ENCODE measurements at places on chromosomes 2 and 18.

DNA sequence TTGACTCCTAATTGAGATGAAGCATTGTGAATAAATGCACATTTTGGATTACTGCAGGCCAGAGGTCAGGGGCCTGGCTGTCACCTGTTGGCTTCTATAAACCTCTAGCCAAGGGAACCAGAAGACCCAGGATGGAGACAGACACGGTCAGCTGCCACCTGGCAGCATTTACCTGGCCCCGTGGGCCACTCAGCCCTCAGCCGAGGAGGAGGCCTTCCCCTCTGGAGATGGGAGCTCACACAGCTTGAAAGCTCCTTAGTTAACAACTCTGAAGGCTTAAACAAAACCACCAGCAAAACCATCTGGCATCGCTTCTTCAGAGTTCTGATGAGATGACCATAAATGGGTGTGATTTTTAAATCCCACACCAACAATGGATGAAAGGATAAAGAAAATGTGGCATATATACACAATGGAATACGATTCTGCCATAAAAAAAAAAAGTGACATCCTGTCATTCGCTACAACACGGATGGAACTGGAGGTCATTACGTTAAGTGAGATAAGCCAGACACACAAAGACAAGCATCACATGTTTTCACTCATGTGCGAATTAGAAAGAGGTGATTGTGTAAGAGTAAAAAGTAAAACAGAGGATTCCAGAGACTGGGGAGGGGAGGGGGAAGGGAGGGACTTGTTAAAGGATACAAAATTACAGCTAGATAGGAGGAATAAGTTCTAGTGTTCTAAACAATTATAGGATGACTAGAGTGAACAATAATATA, 218.4 kb downstream of the TMEM163 start:
- no peak for DNase-seq

DNA sequence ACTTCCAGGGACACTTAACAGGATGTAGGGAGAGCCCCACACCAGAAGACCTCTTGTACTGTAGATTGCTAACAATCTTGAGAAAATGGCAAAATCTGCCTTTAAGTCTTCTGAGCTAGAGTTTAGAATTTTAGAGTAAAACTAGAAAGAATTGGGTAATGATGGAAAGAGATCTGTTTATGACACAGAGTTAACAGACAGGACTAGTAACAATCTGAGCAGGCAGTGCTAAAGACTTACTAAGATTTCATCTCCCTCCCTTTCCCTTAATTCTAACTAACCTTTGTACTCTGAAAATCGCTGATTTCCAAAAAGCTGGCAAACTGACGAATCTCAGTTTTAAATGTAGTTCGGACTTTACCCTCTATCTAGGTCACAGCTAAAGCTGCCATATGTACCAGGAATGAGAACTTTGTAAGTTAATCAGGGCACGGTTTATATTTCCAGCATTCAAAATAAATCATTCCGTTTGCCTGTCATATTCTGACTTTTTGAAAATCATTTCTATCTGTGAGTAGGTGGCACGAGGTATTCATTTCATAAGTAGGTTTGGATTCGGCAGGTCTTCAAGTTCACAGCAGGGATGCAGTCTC, 256.5 kb upstream of the EPAS1 start:
- no peak for DNase-seq

- peak; percentile 62 for DNase-seq
Observed at GRCh38 chr2:205925373-205926337, 160.3 kb downstream of the INO80D start.

DNA sequence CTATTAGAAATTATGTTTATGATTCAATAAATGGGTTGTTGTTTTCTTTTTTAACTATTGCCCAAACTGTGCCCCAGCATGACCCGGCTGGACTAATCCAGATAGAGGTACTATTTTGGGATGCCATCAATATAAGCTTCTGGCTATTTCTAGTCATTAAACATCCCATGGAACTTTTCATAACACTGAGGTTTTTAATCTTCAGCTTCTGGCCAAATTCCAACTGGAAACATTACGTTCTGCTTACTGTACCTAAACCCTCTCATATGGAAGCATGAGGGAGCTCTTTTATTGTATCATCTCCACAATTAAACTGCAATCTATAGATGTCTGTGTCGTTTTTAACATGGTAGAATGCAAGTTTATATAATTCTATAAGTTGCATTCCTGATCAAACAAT, 674.7 kb downstream of the ARHGAP15 start:
- DNase-seq = no peak

- DNase-seq = no peak
Observed at GRCh38 chr2:48362515-48362914, 167.4 kb upstream of the STON1 start.

GRCh38 chr2:220002699-220003098, 375.3 kb downstream of the SLC4A3 start:
- DNase-seq = no peak

DNA sequence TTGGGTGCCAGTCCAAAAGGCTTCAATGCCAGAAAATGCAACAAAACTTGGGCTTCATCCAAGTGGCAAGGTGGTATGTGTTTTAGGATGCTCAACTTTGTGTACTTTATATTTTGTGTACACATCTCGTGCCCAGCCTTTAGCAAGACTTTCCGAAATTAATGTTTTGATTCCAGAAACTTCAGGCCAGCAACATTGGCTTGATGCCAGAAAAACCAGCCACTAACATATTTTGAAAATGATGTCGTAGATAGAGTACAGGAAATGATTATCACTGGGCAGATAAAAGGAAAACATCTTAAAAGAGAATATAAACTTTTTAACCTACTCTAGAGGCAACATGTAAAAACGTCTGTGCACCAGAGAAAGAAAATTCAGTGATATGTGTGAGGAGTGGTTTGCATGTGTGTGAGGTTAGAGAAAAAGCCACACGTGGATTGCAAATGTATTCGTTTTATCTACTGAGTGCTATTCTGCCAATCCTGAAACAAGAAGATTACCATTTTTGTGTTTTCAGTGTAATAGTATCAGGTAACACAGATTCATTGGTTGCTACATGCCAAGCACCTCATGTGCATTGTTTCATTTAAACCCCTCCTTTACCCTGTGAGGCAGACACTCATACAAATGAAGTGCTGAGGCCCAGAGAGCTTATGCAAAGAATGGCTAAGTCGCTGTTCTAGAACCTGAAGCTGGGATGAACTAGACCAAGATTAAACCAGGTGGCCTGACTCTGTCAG, 264.8 kb downstream of the C1D start:
- DNase-seq = no peak

DNA sequence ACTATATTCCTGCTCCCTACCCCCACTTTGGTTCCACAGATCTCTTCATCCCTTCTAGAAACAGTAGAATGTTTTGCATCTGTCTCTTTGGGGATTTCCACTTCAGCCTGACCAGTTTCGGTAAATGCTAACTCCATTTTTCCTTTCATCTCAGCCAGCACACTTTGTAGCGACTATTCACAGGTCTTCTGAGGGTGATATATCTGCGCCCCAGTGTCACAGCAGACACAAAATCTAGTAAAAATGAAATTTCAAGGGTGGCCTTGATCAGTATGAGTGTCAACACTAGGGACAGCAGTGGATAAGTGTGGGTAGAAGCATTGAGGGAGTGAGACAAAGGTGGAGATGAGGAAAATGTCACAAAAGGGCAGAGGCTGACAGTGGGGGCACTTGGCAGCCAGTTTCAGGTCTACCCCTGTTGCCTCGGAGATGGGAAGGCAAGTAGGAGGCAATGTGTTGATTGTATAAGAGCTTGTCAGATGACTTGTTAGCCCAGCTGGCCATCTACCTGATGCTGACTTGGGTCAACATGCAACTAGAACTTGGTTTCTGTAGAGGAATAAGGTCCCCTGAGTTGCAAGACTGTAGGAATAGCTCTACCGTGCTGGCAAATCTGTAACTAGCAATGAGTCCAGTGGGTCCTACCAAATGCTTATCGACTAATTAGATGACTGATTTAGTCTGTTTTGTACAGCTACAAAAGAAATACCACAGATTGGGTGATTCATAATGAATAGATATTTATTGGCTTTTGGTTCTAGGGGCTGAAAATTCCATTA, 60.7 kb downstream of the CXCR4 start:
- peak; percentile 30 for DNase-seq

DNA sequence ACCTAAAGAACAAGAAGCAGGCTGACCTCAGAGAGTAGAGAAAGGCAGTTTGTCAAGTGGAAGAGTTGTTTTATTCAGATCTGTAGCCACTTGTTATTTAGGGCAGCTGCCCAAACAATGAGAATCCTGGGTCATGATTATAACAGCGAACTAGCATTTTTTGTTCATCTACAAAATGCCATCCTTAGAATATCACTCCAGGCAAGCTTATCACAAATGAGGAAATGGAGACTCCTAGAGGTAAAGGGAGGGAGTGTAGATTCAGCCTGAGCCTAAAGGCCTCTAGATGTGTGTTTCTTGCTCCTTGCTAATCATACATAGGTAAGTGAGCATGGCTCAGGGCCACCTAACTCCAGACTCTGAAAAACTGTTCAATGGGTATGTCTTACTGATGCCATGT, 126.1 kb downstream of the HNMT start:
- DNase-seq = no peak

GRCh38 chr2:39290433-39290832, 46.7 kb upstream of the CDKL4 start:
- no peak for DNase-seq

DNA sequence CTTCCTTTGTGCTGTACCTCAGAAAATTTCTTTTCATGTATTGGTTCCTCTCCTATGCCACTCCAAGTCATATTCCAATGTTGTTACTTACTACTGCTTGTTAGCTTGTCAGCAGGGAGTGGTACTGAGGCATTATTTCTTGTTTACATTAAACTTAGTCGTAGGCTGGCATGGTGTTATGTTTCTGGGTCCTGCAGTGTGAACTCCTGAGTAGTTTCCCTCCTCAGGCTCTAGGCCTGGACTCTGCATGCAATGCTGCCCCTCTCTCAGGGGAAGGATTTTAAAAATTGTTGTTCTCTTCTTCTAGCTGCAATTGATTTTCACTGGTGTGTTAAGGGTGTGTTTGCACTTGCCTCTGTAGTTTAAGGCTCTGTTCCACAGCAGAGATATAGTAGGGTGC, 671.6 kb downstream of the PLCL1 start:
- no peak for DNase-seq

GRCh38 chr2:199962203-199962602, 6.8 kb downstream of the MAIP1 start:
- no peak for DNase-seq

DNA sequence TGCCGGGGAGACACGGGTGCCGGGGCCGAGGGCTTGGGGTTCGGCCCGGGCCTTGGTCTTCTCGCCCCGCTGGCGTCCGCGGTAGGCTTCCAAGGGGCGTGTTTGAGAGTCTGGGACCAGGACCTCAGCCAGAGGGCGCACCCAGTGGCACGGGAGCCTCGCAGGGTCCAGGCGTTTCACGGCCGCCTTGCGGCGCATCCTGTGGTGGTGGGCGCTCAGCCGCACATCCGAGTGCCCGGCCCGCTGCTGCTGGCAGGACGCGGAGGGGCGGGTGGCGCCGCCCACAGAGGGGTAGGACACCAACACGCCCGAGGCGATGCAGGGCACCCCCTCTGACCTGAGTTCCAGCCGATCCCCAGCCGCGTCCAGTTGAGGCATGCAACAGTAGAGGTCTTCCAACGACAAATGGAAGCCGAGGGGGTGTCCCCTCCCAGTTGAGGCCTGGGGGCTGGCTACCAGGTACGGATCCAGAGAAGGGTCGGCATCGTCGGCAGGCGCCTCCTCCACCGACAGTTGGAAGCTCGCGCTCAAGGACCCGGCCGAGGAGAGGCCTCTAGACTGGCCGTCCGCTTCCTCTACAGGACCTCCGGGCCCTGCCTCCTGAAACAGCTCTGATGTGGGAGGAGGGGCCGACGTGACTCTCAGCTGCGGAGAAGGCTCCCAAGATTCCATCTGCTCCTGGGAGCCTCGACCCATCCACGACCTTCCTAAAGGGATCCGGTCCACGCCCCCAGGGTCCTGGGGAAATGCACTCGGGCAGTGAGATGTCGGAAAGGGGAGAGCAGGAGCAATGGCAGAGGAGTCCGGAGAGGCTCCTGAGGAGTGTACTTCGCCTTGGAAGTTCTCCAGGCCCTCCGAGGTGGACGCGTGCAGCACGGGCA, 6.3 kb downstream of the C2orf81 start:
- no peak for DNase-seq

- no peak for DNase-seq
Observed at GRCh38 chr2:29202819-29203495, 87.7 kb downstream of the CLIP4 start.

DNA sequence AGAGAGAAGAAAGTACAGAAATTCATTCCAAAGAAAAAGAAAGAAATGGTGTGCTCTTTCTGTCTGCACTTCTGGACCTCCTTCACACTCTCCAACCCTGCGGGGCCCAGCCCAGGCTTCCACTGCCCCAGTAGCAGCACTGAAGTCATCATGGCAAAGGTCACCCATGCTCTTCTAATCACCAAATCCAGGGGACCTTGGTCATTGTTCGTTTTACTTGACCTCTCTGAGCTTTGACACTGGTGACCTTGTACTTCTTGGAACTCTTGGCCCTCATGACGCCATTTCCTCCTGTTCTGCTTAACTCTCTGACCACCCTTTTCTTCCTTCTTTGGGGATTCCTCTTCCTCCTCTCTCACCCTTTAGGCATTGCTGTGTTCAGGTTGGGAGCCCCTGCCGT, 105.6 kb downstream of the SMAD7 start:
- no peak for DNase-seq

DNA sequence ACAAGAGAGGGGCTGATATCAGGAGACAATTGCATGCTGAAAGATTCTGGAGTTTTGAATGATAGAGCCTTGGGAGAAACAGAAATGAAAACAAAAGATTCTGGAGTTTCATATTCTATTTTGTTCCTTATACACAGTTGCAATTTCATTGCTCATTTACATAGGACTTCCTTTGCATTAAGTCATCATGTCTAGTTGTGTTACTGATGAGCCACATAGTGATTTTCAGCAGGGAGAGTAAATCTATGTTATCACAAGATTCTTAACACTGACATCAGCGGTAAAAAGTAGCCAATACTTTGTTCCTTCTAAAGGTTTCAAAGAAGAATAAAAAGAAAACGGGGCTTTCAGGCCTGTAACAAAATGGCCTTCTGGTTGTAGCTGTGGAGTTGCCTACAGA, 7.1 kb downstream of the ADAM17 start:
- no peak for DNase-seq

DNA sequence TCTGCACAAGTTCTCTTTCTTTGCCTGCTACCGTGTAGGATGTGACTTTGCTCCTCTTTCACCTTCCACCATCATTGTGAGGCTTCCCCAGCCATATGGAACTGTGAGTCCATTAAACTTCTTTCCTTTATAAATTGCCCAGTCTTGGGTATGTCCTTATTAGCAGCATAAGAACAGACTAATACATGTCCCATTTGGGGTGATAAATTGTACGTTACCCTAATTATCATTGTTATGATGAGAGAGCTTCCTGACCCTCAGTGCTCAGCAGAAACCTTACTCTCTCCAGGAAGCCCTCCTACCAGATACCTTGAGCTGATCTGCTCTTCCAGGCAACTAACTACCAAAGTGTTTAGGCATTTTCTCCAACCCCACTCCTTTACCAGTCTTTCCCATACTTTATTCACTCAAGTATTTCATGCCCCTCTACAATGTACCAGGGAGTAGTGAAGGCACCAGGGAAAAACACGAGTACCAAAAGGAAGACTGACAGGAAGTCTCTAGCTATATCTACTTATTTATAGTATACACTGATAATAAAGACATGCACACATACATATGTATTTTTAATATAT, 196.2 kb downstream of the MYCN start:
- no peak for DNase-seq
